Stimulated activated naive CD4-positive, alpha-beta T cell treated with Interleukin-2 at 50 U/mL for 16 hours (primary cell): ENCODE measurements at places on chromosomes 7 and 10.
A peak's percentile ranks its signal among the peaks of the same experiment; 100 is the strongest.

DNA sequence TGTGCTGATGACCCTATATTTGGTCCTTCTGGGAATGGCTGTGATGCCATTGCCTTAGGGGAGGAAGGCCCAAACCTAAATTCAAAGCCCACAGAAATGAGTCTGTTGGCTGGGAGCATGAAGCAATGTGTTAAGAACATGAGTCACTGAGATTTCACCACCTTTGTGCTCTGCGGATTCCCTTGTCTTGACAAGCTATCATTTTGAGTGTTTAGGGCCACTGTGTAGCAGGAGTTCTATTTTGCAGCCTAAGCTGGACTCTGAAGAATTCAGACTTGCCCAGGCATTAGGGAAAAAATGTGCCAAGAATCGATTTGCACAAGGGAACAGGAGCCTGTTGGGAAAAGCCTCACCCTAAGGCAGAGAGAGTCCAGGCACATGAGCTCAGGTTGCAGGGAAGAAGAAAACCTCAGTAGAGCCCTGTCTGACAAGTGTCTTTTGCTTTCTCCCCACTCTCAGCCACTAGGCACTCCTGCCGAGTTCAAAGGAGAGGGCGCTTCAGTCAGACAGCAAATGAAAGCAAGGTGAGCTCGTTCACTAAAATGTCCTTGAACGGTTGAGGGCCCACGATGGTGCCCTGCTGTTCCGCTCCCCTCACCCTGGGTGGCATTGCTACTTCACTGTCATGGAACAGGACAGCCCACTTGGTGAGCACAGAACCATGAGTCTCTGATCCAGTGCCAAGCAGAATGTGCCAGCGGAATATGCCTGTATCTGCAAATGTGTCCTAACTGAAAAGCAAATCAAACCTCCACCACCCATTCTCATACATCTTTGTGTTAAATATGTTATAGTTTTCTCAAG, 93.6 kb downstream of the PRLHR start:
- DNase-seq: no peak

DNA sequence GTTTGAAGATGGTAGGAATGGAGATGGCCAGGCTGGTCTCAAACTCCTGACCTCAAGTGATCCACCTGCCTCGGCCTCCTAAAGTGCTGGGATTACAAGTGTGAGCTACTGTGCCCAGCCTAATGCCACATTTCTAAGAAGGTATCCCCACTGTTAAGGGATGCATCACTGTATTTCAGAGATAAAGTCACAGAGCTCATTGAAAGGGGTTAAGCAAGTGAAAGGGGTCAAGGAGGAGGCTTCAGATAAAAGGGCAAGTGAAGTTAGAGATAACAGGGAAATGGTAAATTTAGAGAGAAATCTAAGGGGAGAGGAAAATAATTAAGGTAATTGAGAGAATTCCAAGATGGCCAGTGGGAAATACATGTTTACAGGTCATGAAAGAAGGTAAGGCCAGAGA, 93.0 kb upstream of the SP4 start:
- no peak for DNase-seq

DNA sequence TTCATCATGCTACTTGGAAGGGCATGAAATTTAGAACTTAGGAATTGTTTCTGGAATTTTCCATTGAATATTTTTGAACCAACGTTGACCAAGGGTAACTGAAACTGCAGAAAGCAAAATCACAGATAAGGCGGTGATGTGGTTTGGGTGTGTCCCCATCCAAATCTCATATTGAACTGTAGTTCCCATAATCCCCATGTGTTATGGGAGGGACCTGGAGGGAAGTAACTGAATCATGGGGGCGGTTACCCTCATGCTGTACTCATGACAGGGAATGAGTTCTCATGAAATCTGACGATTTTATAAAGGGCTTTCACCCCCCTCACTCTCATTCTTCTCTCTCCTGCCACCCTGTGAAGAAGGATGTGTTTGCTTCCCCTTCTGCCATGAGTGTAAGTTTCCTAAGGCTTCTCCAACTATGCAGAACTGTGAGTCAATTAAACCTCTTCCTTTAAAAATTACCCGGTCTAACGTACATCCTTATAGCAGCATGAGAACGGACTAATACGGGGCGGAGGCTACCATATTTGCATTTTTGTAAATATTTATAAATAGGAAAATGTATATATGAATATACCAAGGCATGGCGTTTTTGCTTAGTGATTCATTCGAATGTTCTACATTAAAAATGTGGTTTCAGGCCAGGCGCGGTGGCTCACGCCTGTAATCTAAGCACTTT, 12.4 kb downstream of the NMT2 start:
- DNase-seq: no peak

DNA sequence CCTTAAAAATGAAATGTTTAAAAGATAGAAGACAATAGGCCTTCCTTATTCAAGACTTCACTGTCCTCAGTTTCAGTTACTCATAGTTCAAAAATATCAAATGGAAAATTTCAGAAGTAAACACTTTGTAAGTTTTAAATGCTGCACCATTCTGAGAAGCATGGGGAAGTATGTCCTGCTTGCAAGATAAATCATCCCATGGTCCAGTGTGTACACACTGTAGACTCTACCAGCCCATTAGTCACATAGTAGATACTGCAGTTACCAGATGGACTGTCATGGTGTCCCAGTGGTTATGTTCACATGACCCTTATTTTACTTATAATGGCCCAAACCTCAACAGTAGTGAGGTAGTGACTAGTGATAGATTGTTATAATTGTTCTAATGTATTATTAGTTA, 69.5 kb downstream of the PTPN12 start:
- DNase-seq: no peak

GRCh38 chr10:88702848-88703597, 3.0 kb upstream of the LIPK start:
- peak; percentile 1 for DNase-seq
